ENCODE measurements at places on chromosomes 4 and X.
A peak's percentile ranks its signal among the peaks of the same experiment; 100 is the strongest.

DNA sequence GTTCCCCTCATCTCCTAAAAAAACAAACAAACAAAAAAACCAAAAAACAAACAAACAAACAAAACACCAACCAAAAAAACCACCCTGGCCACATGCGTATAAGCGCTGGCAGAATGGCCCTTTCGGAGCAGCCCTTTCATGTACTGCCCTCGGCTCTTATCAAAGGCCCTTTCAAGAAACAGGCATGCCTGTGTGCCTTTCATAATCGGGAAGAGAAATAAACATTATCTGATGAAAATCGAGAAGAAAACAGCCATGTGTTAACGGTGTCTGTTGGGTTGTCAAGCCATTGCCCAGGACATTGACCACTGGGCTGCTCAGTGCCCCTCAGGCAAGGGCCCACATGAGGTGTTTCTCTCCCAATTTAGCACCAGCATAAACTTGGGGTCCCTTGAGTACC is 68.3 kb downstream of the PJA1 start:
- no peak for DNase-seq

- no peak for DNase-seq
Observed at GRCh38 chr4:187937557-187937956, 58.0 kb upstream of the ZFP42 start.

DNA sequence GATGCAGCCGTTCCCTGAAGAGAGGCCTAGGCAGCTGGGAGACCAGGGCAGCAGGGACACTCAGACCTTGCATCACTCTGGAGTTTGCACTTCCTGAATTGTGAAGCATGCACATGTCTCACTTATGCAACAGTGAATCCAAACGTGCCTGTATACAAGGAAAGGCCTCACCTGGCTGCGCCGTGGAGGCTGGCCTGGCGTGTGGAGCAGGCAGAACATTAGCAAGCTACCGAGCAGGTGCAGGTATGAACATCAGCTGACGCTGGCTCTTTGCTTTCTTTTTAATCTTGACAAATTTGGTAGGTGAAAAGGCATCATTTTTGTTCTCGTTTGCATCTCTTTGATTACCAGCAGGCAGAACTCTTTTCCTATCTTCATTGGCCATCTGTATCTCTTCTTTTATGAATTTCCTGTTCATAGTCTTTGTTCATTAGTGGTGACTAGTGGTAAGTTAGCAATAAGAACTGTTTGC is 37.1 kb upstream of the IRAK1 start:
- no peak for DNase-seq

GRCh38 chr4:156252358-156252921 is 298.8 kb upstream of the CTSO start:
- DNase-seq: no peak

DNA sequence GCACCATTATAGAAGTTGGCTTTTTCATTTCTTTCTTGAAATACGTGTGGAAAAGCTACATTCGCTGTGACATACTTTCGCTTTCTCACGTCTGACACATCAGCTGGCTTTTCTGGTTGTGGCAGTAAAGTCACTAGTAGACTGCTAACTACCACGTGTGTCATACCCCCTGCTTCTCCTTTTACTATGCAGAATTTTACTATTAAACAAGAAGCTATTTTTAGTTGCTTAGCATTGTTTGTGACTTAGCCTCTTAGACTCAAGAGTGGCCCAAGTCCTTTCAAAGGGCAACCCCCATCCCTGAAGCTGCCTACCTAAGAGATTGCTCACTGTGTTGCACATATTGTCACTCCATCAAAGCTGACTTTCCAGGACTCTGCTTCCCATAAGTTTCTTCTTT is 2.1 kb upstream of the IL2 start:
- peak; percentile 25 for DNase-seq

- DNase-seq: peak; percentile 81
Observed at GRCh38 chr4:88523325-88524129, at the start of gene PYURF. Gene PYURF (minus strand): TSS chr4:88523776. CDS start chr4:88523700, 76 bp downstream.

DNA sequence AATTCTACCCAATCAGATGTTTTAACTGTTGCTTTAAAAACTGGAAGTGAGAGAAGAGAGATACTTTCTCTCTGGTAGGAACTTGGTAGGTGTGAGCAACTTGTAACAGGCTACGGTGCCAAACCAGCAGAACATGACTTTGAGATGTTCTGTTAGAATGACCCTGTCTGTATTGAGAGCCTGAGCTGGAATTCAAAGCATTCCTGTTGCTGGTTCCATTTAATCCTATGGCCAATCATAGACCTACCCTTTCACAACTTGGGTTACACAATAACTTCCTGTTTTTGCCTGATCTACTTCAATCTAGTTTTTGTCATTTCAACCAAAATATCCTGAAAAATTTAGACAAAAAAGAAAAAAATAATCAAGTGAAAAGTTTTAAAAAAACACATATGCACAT is 1.7 kb upstream of the PRRG1 start:
- DNase-seq: no peak

DNA sequence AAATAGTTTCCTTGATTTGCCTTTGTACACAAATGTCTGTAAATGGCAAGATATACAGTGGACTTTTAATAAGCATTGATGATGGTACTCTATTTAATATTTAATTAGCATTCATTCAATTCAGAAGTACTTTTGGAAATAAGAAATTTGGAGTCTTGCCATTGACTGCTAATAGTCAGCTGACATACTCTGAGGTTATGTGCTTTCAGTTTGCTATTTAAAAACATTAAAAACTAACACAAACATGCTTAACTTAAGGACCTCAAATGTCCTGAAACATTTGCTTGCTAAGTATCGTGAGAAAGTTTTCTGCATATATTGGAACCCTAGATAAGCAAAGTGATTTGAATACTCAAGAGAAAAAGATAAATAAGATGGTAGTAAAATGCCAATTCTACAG is 64.6 kb downstream of the REELD1 start:
- DNase-seq: no peak

DNA sequence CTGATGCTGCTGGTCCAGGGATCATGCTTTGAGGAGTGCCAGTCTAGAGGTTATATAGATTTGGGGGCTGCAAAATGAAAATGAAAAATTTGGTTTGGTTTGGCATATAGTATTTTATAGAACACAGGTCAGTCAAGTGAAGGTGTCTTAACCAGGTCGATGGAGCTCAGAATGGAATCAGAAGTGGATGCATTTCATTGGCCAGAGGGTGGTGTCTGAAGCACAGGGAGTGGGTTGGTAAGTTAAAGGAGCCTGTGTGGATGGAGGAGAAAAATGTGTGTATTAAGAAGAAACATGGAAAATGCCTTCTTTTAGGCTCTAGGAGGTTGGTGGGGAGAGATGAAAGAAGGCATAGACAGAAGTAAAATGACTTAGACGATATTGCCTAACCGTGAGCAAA is 8.6 kb downstream of the GALNT7 start:
- DNase-seq: no peak

GRCh38 chr4:610411-611261 is 14.7 kb upstream of the PDE6B start:
- DNase-seq: no peak

DNA sequence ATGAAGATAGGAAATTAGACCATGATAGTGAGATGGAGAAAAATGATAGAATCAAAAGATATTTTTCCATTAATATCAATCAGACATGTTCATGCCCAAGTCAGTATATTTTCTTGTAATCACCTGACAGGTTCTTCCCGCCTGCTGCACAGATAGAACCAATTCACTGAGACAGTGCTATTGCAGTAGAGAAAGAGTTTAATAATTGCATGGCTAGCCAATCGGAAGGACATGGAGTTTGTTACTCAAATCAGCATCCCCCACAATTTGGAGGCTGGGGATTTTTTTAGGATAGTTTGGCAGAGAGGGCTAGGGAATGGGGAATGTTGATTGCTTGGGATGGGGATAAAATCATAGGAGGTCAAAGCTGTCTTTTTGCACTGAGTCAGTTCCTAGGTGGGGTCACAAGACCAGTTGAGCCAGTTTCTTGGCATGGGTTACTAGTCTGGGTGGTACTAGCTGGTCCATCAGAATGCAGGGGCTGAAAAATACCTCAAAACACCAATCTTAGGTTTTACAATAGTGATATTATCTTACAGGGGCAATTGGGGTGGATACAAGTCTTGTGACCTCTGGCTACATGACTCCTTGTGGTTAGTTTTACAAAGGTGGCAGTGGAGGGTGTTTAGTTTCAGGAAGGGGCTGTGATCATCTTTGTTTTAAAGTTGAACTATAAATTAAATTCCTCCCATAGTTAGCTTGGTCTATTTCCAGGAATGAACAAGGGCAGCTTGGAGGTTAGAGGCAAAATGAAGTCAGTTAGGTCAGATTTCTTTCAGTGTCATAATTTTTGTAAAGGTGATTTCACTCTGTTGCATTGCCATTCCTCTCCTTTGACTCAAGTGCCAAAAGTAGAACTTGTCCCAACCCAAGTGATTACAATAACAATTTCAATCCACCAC is 100.3 kb upstream of the PDE5A start:
- DNase-seq: no peak

DNA sequence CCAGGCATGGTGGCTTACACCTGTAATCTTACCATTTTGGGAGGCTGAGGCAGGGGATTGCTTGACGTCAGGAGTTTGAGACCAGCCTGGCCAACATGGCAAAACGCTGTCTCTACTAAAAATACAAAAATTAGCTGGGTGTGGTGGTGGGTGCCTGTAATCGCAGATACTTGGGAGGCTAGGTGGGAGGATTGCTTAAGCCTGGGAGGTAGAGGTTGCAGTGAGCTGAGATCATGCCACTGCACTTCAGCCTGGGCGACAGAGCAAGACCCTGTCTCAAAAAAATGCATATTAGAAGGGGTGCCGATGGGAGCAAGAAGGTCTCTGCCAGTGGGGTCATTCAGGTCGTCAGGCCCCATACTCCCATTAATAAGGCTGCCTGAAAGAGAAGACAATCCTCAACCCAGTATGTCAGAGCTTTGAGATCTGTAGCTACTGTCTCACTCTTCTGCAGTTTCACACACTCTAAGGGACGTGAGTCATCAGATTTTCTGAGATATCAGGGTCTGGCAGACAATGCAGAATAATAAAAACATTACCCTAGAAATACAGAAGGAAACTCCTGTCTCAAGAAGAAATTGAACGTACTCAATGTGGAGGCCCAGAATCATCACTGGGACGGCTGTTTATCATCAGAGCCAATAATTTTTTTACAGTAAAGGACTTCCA is 176.7 kb upstream of the FAT1 start:
- DNase-seq: no peak

DNA sequence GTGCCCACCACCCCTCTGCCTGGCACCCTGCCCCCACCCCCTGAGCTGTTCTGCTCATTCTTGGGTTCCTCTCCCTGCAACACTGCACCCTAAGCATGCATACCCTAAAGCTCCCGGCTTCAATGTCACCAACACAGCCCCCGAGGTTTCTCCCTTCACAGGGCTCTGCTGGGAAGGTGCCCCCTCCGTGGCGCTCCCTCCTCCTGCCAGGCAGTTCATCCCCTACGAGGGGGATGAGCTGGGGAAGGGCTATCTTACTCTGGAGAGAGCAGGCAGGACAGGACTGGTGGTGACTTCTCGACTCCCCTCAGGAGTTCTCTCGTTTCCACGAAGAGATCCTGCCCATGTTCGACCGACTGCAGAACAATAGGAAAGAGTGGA is 6.5 kb downstream of the ATP5ME start:
- no peak for DNase-seq

DNA sequence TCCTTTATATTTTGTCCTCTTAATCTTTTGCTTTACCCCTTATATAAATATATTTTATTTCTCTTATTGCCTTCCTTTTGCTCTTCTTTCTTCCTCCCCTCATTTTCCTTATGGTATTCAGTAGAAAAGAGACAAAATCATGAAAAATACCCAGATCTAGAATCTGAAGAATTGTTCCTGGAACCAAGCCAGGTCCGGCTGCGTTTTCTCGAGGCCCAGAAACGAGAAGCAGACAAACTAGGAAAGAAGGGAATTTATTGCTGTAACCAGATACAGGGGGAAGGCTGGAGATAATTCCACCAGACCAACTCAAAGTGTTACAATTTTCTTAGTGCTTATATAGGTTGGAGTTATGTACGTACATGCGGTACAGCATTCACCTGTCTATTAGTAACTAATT is 328.7 kb downstream of the GABRG1 start:
- DNase-seq: no peak

DNA sequence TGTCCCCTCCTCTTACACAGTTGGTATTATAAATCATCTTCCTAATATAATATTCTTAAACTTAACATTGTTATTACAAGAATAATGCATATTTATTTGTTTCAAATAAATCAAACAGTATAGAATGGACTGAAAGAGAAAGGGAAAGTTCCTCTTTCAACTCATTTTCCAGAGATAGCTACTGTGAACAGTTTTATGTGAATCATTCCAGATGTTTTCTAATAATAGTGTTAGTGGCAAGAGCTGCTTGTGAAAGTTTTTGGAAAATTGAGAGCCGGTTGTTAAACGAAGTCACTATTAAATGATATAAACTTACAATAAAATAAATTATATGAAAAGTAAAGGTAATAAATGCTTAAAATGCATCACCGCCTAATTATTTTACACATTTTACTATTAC is 14.6 kb downstream of the TMSB4X start:
- no peak for DNase-seq

GRCh38 chr4:79292008-79292407 is 33.9 kb downstream of the NAA11 start:
- DNase-seq: no peak

GRCh38 chr4:26288355-26288909 is 32.4 kb upstream of the RBPJ start:
- DNase-seq: peak; percentile 21

DNA sequence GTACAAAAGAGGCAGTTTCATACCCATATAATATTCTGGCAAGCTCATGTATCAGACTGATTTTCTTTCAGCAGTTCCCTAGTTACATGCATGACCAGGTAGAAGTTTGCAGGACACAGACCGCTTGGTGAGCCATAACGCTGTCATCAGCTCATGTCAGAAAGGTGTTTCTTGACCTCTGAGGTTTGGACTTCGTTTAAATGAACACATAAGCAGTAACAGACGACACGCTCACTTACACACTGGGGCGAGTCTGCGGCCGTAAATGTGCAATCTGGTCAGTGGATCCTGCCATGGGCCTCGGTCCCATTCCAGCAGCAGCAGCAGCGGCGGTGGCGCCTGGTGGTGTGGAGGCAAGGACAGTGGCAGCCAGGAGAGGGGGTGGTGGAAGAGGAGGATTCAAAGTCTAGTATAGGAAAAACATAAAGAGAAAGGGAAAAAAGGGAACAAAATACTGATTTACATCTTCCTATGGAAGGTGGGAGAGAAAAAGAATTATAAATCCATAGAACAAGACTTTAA is 111.9 kb upstream of the CBR4 start:
- no peak for DNase-seq

DNA sequence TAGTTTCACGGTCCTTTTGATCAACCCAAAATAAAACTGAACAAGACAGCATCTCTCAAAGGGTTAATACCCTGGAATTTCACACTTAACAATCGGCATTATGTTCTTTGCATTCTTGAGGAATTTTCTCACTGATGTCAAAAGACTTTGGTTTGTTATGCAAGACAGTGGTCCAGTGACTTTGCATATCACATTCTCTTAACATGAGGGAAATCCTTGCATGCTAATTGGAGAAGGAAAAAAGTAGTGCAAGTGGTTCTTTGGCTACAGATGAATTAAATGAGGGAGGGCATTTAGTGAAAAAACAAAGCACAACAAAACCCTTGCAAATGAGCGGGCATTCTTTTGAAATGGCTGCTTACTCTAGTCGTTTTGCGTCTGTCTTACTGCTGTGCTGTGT is 105.1 kb upstream of the LIMCH1 start:
- DNase-seq: no peak

- no peak for DNase-seq
Observed at GRCh38 chrX:40095583-40096394, 2.0 kb downstream of the BCOR start.
